ENCODE measurements at places on chromosomes 3 and 15.

DNA sequence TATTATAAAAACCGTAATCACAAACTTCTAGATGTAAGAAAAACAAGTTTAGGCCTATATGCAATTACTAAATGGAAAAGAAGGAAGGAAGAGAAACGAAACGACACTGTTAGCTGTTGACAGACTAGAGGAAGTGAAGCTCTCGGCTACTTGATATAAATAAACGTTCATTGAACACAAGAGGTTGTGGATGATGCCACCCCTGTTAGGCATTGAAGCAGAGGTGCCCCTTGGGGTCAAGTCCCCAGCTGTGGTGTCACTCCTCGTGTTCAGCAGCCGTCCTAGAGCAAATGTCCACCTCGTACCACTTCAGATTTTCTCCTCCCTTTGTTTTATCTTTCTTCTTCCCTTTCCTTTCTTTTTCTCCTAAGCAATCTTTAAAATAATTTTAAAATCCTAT is 146.5 kb upstream of the UBE2E1 start:
- no peak for DNase-seq

DNA sequence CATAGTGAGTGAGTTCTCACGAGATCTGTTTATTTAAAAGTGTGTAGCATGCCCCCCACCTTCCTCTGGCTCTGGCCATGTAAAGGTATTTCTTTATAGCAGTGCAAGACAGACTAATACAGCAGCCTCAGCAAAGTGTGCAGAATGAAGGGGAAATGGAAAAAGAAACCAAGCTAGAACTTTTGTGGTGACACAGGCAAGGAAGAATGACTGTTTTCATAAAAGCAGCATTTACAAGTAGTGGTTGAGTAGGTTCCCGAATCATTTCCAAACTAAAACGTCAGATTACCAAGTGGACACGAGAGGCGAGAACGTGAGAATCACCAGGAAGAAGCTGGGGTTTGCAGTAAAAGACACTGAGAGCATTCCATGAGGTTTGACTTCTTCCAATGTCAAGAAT is 100.2 kb upstream of the AKAP13 start:
- no peak for DNase-seq

GRCh38 chr15:90762109-90762508 is 45.0 kb downstream of the BLM start:
- no peak for DNase-seq

DNA sequence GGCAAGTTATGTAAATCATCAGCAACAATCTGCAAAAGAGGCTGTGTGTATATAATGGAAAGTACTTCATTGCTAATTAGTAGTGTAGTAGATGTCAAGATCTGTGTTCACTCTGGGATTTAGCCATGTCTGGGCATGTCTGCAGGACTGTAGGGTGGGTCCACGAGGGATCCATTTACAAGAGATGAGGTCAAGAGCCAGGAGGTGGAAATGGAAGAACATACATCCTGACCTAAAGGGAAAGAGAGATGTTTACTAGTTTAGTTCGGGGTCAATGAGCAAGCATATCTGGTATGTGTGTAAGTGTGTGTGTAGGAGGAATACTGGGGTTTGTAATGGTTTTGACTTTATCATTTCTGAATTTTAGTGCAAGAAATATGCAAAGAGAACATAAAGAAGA is 171.5 kb upstream of the NANOGP8 start:
- DNase-seq, result no peak

GRCh38 chr15:38888701-38889221 is 324.1 kb upstream of the RASGRP1 start:
- DNase-seq, result no peak

- DNase-seq, result no peak
Measured at GRCh38 chr3:168123201-168124176, 27.8 kb upstream of the GOLIM4 start.

DNA sequence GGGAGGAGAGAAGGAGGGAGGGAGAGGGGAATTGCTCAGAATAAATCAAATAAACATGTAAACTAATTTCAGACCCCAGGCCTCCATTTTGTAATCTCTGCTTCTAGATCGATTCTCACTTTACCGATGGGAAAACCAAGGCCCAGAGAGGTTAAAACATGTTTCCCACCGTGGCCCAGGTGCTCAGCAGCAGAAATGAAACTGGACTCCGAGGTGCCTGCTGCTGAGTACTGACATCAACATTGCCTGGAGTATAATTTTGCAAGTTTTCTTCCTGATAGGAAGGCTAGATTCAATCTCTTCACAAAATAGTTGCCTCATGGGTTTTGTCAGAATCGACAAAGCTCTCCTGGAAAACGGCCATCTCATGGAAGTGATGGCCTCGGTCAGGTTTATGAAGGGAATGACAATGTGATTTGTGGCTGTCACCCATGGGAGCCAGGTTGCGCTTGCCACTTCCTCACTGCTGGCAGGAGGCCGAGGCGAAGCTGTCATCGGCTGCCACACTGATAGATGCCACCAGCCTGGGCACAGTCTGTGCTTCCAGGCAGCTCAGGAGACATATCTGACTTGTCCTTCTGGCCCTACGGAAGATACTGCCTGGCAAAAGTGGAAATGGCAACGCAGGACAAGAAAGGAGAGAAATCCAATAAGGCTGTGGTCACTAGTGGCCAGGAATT is 133.1 kb upstream of the LRRN1 start:
- no peak for DNase-seq

DNA sequence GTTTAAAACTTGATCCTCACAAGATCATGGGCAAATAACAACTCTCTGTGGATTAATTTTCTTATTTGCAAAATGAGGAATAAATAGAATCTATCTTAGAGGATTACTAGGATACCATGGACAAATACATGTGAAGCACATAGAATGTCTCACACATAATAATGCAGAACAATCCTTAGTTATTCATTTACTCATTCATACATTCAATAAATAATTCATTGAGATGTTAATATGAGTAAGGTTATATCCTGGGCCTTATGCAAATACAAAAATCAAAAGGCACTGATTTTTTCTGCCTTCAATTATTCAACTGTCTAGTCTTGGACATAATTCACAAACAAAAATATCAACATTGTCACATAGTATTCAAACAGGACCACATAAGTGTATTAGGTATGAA is 654.1 kb downstream of the MECOM start:
- no peak for DNase-seq

GRCh38 chr3:109731639-109732473 is 394.5 kb upstream of the DPPA4 start:
- DNase-seq, result peak; percentile 58

DNA sequence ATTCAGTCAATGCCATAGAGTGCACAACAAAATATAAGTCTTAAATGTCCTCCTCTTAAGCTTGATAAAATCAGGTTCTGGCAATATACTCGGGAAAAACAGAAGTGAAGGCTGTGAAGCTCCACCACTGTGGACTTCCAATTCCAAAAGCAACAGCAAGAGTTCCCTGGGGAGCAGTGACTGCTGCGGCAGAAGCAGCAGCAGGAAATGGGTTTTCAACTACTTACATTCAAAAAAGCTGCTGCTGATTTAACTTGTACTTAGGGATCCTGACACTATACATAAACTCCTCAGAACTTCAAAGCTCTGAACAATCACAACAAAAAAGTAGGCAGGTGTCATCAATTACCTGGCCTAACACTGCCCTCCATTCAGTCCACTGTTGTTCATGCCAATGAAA is 4.7 kb downstream of the CEP152 start:
- no peak for DNase-seq

DNA sequence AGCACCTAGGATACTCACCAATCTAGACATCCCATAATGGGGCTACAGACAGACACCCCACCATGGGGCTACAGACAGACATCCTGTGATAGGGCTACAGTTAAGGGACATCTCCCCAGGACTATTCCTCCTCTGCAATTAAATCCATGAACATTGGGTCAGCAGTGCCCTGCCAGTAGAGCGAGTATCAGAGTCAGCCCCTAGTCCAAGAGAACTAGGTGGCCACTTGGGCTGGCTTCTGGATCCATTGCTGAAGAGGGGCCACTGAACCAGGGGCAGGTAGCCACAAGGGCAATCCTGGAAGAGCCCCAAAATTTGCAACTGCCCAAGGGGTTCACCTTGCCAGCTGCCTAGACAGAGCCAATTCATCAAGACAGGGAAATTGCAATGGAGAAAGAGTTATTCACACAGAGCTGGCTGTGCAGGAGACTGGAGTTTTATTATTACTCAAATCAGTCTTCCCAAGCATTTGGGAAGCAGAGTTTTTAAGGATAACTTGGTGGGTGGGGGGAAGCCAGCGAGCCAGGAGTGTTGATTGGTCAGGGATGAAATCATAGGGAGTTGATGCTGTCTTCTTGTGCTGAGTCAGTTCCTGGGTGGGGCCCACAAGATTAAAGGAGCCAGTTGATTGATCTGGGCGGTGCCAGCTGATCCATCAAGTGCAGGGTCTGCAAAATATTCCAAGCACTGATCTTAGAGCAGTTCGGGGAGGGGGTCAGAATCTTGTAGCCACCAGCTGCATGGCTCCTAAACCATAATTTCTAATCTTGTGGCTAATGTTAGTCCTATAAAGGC is 170.2 kb upstream of the SMAD3 start:
- DNase-seq, result no peak

DNA sequence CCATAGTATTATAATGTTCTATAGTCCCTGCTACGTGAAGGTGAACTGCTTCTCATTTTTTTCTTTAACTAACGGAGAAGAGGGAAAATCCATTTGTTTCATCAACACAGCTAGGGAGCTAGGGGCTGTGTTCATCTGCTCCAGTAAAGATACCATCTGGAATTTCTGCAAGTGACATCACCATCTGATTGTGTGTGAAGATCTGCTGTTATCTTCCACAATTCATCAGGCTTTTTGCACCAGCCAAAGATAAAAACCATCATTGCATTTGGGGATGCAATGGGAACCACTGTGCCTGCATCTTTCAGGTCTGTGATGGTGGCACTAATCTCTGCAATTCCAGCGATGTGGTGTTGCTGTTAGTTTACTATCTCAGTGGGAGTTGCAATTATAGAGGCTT is 35.5 kb upstream of the NOX5 start:
- no peak for DNase-seq

GRCh38 chr3:105315815-105316214 is 50.9 kb upstream of the ALCAM start:
- DNase-seq, result no peak

DNA sequence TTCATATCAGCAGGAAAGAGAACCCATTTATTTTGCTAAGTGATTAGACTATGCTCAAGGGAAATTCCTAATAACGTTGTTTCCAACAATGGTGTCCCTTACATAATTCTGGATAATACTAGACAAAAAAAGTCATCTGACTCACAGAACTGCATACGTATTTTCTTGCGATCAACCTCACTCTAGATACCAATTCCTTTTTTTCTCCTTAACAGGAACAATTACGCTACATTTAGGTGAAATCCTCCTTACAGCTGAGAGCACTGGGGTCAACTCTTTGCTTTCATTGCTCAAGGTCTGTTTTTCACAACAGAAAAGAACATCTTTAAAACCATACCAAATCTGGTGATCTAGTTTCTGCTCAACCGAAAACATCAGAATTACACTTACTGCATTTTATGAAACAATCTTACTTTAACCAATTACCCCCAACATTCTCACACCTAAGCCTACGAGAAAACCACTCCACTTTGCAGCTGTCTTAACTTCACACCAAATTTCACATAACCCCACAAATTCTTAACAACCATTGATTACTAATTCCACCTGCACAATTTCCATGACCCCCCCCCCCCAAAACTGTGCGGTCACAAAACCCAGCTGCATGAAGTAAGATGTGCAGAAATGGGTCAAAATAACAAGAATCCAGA is 61.2 kb upstream of the ICE2 start:
- DNase-seq, result no peak

DNA sequence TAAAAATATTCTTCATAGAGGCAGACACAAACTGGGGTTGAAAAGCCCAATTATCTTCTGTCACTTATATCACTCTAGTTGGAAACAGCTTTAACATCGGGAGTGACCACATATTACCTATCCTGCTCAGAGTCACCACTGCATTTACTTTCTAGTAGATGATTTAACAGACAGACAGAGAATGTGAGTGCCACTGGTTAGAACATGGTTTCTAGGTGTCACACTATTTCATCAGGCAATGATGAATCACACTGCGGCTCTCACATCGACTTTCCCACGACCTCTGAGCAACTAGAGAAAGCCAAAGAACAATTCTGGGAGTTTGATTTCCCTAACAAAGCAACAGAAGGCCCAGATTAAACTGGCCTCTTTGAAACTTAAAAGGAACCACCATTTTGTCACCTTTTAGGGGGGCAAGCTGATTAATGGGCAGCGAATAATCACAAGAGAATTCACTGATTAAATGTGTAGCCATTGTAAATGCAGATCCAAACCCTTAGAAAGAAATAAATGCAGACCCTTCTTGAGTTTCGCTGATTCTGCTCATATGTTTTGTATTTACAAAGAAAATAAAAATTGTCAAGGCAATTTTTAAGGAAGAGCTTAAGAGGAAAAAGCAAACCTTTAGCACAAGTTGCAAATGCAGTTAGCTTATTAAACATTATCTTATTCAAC is 112.6 kb upstream of the KBTBD8 start:
- no peak for DNase-seq

GRCh38 chr3:142276781-142277180 is 51.4 kb upstream of the GK5 start:
- no peak for DNase-seq

DNA sequence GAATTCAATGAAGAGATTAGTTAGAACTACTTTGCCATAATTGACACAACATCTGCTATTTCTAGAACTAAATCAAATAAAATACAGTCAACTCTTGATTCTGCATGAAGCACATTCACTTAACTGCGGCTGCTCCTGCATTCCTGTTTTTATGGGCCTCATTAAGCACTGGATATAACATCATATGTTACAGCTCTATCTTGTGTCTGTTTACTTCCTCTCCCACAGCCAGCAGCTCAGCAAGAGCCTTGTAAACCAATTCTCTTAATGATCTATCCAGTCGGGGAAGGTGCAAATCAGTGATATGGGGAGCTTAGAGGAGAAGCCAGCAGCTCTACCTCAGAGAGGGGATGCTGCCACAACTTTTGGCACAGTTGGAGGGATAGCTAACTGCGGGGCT is 329.2 kb downstream of the ARRDC4 start:
- no peak for DNase-seq

GRCh38 chr3:6860149-6860953 is 564 bp upstream of the GRM7 start:
- no peak for DNase-seq

GRCh38 chr3:8875836-8876235 is 87.4 kb downstream of the RAD18 start:
- DNase-seq, result no peak

GRCh38 chr3:98657457-98657856 is 64.0 kb upstream of the CPOX start:
- DNase-seq, result peak; percentile 15

- DNase-seq, result no peak
Measured at GRCh38 chr3:9199775-9200174, 49.7 kb downstream of the SRGAP3 start.

DNA sequence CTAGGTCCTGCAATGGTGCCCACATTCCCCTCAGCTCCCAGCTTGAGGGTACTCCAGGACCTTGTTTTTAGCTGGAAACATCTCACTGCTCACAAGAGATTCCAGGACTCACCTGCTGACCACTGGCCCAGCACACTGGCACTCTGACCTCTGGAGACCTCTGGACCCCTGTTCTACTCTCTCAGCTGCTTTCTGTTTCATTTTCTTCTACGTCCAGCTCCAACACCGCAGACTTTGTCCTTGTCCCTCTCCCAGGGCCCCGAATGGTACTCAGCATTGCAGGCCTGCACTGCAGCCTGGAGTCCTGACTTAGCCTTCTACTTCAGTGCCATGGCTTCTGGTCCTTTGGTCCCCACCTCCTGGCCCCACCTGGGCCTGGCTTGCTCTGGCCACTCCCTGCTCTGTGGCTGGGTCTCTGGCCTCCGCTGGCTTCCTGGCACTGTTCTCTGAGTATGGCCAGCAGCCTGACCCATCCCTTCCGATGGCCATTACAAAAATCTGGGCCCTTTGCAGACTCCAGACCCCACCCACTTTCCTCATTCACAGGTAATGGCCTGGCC is 27.9 kb downstream of the KY start:
- no peak for DNase-seq
